ENCODE measurements at places on chromosomes 12 and 14.

GRCh38 chr14:60649875-60650372 is 647 bp upstream of the SIX1 start:
- DNase-seq: no peak

- no peak for DNase-seq
Measured at GRCh38 chr12:108784270-108784669, 53.0 kb upstream of the CORO1C start.

DNA sequence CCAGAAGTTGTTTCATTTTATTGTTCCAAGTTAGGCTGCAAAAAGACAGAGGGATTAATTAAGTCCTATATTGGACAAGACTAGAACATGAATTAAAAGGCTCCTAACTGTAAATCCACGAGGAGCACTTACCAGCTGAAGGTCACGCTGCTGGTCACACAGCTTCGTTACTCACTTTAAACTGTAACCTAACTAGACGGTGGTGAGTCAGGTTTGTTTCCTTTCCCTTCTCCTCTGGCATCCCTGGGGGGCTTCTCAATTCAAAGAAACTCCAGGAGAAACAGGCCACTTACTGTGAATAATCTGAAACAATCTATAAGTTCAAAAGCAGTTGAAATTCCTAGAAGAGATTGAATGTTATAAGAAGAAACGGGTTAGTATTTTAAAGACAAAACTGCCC is 331.4 kb downstream of the BCAT1 start:
- DNase-seq: peak; percentile 80

DNA sequence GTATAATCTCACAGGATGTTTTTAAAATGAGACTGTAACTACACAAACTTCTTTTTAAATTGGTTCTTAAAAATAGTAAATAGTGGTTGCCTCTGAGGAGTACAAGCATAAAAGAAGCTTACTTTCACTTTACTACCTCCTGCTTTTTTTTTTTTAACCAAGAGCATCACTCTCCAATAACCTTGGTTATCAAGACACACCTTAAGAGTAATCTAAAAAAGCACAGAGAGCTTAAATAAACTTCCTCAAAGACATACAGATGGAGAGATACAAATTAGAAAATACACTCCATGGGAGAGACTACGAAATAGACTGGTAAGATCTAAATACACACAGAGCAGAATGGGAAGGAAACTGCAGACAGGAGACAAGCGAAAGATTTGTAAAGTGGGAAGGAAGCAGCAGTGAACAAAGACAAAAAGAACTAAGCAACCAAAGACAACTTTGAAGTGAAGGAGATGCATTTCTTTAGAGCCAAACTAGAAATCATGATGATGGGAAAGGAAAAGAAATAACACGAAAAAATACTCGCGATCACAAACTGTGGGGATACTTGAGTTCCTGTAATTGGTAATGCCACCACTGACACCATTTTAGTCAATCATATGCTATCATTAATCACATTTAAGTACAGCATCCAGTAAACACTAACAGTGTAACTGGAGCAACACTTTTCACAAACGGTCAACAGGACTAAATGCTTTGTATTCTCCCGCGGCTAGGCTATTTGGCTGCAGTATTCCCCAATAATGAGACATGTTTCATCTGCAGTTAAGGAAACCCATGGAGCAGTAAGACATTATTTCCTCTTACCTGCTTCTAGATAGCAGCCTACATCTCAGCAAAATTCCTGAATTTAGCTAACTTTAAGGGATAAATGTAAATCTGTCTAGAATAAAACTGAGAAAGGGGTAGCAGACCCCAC is 8.2 kb downstream of the SINHCAF start:
- no peak for DNase-seq

DNA sequence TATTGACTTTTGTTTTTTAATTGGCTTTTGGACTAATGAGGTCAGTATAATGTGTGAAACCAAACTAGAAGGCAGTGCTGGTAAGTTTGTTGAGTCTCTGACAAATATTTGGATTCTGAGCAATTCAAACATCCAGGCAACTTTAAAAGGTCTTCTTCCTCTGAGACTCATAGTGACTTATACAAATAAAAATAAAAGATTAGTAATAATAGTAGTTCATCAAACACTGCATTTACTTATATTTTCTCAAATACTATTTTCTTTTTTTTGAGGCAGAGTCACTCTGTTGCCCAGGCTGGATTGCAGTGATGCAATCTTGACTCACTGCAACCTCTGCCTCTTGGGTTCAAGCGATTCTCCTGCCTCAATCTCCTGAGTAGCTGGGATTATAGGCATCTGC is 337.9 kb downstream of the DAD1 start:
- DNase-seq: no peak

GRCh38 chr14:58907803-58908202 is 270.0 kb downstream of the DACT1 start:
- DNase-seq: no peak

- DNase-seq: no peak
Measured at GRCh38 chr12:102317155-102317554, 119.5 kb upstream of the PMCH start.

GRCh38 chr12:94571556-94571955 is 78.8 kb downstream of the TMCC3 start:
- peak; percentile 82 for DNase-seq

DNA sequence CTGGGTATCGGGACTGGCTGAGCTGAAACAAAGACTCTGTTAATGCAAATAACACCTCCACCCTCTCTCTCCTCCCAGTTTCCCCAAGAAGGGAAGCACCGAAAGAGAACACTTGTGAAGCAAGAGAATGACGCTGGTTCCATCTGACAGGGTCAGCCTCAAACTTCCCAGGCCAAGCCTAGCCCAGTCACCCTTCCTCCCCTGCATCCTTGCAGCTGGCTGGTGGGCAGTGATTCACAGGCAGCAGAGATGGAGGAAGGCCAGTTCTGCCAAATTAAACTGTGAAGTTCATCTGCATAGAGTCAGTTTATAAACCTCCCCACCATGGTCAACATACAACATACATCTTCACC is 2.8 kb downstream of the LRRC74A start:
- DNase-seq: no peak

DNA sequence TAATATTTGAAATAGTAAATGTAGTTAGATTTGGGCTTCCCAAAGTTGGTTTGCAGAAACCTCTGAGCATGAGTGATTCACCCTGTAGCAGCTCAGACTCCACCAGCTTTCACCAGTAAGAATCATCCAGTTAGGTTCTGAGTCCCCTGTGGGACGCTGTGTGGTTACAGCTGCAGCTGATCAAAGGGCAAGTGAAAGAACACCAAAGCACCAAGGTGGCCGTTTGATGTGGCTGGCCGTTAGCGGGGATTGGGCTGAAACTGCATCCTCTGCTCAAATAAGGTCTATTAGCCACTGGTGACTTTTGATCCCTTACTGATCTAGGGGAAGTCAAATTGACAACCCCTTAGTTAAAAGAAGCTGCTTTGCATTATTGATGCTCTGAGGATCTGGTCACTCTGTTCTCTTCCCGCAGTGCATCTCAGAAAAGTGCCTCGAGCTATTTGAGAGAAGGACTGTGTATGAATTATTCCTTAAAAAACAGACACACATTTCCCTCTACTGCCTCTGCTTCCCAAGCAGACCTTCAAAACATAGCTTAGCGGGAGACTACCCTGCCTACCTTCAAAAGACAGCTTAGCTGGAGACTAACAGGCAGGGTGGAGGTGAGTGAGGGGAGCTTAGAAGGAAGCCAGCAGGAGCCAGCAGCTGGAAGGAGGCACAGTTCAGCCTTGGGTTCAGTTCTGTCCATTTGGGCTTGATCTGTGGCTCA is 3.7 kb downstream of the ABHD12B start:
- peak; percentile 76 for DNase-seq

GRCh38 chr14:79896009-79896408 is 315.3 kb downstream of the DIO2 start:
- DNase-seq: no peak

- no peak for DNase-seq
Measured at GRCh38 chr12:2190896-2191533, 138.2 kb downstream of the CACNA1C start.

- no peak for DNase-seq
Measured at GRCh38 chr12:105748806-105749600, 389.8 kb downstream of the NUAK1 start.

- no peak for DNase-seq
Measured at GRCh38 chr12:68036642-68037041, 47.4 kb downstream of the IFNG-AS1 start.

GRCh38 chr14:100569734-100570286 is 17.4 kb downstream of the BEGAIN start:
- no peak for DNase-seq

DNA sequence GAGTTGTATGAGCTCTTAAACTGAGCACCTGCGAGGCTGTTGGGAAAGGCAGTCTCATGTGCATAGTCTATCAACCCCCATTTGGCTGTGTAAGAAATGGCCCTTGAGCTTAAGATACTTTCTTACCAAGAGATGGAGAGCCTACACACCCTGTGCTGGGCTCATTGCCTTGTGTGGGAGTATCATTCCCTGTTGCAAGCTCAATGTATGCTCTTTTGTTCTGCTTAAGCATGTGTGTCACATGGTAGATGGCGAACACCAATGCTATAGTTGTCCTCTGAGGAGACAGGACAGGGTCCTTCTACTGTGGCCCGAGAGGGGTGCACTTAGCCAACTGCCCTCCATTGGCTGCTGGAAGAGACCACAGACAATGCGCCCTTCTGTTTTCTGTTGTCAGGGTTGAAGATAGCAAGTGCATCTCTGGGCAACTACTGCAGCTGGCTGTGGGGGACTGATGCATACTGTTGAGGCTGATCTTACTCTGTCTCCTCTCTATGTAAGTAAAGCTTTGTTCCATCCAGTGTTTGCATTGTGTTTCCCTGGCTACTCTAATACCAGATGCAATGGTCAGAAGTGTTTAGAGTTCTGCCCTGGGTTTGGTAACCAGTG is 79.5 kb downstream of the PTPRB start:
- no peak for DNase-seq

DNA sequence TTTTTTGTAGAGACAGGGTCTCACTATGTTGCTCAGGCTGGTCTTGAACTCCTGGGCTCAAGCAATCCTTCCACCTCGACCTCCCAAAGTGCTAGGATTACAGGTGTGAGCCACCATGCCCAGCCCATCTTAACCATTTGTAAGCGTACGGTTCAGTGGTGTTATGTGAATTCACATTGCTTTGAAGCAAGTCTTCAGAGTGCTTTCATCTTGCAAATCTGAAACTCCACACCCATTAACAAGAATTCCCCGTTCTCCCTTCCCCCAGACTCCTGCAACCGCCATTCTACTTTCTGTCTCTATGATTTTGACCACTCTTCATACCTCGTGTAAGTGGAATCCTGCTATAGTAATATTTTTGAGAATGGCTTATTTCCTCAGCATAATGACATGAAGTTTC is 24.9 kb upstream of the BICDL1 start:
- no peak for DNase-seq

DNA sequence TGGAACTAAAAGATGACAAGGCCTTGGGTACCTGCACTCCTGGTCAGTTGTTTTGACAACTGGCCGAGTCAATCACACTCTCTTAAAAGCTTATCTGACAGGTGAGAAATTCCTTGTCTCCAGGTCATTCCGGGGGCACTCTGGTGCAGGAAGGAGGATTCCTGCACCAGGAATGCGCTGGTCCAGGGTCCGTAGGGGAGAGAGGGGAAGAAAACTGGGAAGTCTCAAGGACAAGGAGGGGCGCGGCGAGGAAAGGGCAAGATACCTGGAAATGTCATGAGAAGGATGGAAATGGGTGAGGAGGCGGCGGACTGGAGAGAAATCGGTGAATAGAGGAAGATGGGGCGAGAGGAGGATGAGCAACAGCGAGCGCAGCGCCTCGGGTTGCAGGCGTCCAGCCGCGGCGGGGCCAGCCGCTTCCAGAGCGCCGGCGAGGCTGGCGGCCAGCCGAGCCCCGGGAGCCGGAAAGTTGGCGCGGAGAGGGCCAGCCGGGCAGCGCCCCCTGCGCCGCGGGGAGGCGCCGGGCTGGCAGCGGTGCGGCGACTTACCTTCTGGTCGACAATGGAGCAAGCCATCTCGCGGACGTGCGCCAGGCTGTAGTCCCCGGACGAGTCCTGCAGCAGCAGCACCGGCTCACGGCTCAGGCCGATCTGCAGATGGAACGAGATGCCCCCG is 809 bp downstream of the PRKD1 start:
- peak; percentile 82 for DNase-seq

- DNase-seq: no peak
Measured at GRCh38 chr14:53380867-53381225, 227.7 kb upstream of the DDHD1 start.

GRCh38 chr14:34219661-34220377 is 242.2 kb downstream of the SPTSSA start:
- no peak for DNase-seq

DNA sequence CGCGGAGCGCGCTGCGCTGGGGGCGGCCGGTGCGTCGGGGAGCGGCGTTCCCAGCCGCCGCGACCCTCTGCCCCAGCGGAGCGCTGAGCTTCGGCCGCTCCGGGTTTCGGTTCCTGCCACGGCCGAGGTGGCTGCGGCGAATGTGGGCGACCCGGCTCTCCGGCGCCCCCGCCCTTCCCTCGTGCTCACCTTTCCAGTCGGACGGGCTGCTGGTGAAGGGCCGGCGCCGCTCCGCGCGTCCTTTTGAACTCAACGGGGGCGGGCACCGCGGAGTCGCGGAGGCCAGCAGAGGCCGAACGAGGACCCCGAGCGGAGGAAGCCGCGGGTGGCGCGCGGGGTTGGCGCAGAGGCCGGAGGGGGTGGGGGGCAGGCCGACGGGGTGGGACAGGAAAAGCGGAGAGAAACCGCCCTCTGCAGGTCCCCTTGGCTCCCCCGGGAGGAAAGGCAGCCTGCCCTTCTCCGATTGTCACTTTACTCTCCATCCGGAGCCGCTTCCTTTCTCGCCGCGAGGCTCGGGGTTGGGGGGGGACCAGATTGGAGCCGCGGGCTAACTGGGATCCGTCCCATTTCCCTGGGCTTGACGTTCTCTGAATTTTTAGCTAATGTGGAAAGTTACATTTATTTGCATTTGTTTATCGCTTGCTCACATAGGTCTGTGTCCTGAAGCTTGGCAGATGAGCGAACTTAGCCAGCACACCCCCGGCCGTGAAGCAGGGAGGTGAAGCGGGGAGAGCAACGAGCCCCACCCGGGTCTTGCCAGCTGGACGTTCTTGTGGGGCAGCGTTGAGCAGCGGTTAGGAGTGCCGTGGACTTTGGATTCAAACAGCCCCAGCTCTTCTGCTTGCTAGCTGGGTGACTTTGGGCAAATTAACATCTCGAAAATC is at the start of gene SMAGP:
Gene SMAGP, minus strand, starts transcription at position 349 of the 884 bp plus-strand sequence. CDS start 1,137 bp downstream, outside the sequence.
- peak; percentile 98 for DNase-seq

DNA sequence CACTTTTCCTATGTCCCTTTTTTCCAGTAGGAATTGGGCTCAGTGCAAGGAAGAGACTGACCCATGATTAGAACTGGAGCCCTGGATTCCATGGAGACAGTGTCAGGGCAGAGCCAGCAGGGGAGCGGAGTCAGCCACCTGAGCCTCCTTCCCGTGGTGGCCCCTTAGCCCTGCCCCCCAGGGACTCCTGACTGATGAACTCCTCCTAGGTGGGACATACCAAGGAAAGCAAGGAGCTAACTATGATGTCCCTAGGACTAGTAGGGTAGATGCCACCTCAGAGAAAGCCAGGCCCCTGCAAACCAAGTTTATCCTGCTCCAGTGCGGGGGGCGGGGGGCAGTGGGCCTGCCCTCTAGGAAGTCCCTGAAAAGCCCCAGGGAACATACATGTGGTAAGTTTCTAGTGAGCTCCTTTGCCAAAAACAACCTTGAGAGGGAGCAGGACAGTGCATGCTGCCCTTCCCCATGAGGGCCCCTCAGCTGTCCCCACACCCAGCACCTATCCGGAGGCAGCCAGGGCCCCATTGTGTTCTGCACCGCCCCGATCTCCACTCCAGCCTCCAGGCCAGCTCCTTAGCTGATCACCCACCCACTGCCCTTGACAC is 6.2 kb upstream of the COL2A1 start:
- DNase-seq: no peak

- DNase-seq: peak; percentile 7
Measured at GRCh38 chr14:95811813-95812212, 64.8 kb upstream of the TUNAR start.

Data from islet precursor cell (in vitro differentiated cells).